GM13977 (cell line): ENCODE measurements at places on chromosomes 5 and 9.
A peak's percentile ranks its signal among the peaks of the same experiment; 100 is the strongest.

DNA sequence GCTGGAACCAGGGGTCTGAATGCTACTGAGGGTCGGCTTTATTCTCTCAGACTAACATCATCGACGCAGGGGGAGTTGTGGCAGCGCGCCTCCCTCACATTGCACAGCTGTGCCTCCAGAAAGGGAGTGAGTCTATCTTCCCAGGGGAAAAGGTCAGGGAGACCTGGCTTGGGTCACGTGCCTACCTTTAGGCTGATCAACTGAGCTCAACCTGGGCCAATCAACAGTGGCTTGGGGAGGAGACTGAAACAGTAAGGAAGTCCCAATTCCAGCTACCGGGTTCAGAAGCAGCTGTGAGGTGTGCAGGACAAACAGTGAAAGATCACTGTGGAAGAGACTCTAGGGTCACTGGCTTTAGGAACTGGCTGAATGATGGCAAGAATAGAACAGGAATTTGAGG, 14.3 kb downstream of the SNX30 start:
- no peak for DNase-seq

DNA sequence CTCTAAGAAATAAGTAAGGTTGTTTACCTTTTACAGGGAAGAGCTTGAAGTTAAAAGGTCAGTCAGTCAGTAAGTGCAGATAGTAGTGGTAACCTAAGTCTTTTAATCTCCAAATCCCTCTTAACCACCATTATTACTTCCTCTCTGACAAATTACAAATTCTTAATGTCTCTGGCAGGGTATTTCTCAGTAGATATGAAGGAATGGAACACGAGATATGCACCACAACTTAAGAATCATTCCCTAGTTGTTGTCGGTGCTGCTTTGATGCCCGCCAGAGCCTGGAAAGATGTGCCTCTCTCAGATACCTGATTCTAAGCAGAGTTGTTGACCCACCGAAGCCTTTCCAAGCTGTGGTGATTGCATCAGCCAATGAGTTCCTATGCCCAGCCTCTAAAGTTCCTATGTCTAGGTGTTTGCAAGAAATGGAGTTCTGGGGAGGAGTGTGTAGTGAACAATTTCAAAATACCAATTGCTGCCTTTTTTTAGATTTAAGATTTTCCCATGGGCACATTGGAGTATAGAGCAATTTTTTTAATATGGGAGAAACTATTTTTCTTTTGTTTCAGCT, 78.5 kb downstream of the CD180 start:
- DNase-seq = no peak

DNA sequence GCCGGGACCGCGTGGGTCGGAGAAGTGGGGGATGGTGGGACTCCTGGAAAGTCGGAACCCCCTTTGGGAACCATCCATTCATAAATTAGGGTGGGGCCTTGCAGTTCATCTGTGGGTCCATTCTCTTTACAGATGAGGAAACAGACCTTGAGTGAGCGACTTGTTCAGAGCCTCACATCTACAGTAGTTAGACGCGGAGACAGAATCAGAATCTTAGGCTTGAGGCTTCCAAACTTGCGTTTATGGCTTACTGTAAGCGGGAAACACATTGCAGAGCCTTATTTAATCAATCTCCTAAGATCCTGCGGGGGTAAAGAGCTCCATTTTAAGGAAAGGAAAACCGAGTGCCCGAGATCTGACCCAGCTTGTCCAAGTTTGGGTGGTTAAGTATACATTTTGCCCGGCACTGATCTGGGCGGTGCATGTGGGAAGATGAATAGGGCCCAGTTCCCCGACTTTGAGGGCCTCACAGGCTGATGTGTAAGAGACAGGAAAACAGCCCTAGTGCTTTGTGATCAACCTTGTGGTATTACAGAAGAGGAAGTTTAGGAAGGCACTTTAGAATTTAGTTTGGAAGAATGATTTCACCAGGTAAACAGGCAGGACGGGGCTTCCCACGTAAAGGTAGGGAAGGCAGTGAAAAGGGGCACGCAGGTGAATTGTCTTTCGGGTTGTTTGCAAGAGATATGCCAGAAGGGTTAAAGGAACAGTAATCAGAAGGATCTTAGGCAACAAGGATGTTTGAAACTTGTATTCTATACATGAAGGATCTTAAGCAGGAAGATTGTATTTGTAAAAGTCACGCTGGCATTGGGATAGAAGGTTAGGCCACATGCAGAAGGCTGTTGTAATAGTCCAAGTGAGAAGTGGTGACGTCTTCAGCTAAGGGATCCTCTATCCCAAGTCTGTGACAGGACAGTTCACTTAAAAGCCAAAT, 744 bp downstream of the TARS1 start:
- peak; percentile 12 for DNase-seq

DNA sequence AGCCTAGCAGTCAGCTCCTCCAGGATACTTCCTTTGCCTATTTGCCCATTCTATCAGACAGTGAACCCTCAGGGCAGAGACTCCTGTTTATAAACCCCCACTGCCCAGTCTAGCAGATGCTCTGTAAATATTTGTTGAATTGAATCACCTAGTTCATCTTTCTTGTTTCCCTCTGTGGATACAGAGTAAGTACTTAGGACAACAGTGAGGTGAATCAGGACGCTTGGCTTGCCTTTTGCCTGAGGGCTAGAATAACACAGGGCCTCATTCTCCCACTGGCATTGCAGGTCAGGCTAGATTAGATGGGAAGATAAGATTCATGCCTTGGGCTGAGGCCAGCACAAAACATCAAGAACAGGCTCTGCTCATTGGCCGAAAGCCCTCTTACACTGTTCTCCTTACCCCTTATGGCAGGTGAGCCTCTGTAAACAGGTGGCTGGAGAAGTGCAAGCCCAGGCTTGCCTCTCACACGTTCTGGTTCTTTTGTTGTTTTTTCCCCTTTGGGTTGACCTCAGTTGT, 22.2 kb downstream of the TNFSF8 start:
- DNase-seq = no peak

GRCh38 chr9:68574150-68574549, 33.5 kb upstream of the TMEM252 start:
- DNase-seq = no peak

DNA sequence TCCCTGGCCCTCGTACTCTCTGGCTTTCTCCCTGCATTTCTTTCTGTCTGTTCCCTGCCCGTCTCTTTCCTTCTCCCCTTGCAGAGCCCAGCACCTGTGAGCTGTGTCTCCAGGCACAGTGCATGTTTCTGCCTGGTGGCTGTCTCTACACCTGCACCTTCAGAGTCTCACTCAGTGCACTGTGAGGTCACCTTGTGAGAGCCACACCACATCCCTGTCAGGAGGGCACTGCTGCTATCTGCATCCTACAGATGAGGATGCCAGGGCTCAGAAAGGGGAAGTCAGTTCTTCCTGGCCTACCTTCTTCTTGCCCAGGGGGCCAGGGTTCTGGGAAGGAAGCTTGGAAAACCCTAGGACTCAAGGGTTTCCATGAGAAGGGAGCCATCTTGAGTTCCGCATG, 69.7 kb upstream of the NEURL1B start:
- no peak for DNase-seq

- no peak for DNase-seq
Observed at GRCh38 chr5:67414712-67415111, 218.1 kb upstream of the CD180 start.

DNA sequence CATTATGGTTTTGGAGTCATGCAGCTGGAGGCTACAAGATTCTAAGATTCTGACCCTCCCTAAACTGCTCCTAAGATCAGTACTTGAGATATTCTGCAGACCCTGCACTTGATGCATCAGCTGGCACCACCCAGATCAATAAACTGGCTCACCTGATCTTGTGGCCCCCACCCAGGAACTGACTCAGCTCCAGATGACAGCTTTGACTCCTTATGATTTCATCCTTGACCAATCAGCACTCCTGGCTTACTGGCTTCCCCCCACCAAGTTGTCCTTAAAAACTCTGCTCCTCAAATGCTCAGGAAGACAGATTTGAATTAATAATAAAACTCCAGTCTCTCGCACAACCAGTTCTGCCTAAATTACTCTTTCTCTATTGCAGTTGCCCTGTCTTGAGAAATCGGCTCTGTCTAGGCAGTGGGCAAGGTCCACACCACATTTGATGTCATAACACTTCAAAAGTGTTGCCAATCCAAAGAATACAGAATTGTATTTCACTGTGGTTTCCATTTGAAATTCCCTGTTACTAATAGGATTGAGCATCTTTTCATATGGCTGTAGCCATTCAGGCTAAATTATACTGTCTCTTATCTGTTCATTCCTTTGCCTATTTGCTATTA, 14.8 kb upstream of the SLC30A5 start:
- DNase-seq = no peak

- DNase-seq = no peak
Observed at GRCh38 chr5:90390326-90390725, 19.2 kb downstream of the CETN3 start.

- no peak for DNase-seq
Observed at GRCh38 chr5:143271431-143271830, 132.1 kb downstream of the NR3C1 start.

DNA sequence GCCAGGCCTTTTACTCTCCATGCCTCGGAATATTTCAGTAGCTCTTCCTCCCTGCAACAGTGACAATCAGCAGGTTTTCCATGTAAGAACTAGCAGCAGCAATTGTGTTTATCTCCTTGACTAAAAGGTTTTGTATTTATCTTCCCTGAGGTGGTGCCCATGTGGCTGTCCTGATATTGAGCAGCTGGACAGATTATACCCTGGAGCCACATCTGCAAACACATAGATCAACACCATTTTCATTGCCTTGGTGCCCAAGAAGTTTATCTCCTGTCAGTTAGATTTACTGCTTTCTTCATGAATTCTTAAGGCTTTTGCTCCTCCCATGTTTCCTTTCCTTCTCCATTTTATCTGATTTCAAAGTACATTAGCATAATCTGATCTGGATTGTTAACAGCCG, 378.4 kb downstream of the SPATA31D1 start:
- DNase-seq = no peak

DNA sequence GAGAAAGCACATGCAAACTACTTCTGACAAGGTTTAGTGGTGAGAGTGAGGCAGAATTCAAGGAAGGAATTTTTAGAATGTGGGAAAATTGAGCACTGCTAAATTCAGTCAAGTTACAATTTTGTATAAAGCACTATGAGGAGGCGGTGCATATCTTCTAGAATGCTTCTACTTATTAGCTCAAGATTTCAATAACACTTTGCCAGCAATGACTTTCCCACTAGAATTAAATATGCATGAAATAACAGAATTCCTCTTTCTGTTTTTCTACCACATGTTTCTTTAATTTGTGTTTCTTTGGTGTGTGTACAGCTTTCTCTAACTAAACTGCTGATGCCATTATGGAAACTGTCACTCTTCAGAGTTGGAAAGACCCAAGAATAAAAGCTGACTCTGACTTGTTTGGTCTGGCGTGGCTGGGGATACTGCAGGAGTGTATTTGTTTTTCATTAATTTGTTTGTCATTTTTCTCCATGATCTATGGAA, 163.5 kb downstream of the ARSB start:
- DNase-seq = no peak

GRCh38 chr5:22706901-22707300, 146.2 kb downstream of the CDH12 start:
- no peak for DNase-seq

DNA sequence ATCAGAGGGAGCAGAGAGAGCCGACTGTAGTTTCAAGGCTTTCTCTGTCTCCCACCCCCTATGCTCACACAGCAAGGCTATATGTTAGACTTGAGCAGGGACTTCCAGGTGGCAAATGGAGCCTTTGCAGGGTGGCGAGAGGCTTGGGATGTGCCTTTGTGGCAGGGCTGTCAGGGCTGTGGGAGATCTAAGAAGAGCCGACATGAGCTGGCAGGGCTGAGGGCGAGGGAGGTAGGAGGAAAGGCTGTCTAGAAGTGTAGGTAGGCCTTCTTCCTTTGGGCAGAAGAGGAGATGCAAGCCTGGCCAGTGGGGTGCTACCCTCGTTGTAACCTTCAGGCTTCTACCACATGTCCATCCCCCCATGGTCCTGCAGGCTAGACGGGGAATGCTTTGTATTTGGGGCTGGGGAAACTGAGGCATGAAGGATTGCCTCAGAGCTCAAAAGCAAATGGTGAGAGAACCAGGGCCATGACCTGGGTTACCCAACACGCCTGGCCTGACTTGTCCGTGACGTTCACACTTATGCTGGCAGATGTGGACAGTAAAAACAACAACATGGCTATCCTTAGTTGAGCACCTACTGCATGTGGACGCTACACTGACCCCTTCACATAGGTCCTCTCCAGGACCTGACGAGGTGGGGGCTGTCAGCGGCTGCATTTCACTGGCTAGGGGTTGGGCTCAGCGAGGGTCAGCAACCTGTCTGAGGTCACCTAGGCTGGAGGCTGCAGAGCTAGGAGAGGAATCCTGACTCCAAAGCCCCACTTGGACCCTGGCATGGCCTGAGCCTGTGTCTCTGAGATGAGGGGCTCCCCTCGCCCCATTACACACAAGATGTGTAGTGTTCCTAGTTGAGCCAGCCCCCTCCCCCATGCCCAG, 15.3 kb downstream of the CXXC5 start:
- DNase-seq = no peak

GRCh38 chr5:120199559-120199958, 264.5 kb upstream of the PRR16 start:
- no peak for DNase-seq

DNA sequence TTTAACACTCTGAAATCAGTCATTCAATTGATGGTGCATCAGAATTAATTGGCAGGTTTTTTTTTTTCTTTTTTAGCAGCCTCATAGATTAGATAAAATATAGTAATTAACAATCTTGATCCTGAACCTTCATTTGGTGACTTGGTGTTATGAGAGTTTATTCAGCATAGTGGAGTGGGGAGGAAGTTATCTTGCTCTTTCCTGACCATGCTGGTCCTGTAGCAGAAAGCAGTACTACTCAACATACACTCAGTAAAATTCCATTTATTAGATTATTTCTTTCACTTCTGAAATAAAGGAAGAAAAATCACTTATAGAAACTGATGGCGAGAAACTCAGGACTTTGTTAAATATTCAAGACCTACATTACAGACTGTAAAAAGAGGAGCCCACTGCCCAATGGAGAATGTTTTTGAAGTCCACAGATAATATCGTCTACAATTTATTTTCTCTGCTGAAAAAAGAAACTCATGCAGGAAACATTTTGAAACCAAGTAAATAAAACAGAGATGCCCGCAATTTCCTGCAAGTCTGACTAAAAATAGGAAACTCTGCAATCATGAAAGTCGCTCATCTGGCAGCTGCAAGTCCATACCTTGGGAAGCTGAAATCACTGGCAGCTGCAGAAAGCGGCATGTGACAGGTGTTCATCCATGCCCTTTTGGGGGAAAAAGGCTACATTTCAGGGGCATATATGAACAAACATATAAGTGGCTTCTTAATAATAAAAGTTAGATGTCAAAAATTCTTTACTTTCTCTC, 233.2 kb upstream of the RFX3 start:
- DNase-seq = no peak

DNA sequence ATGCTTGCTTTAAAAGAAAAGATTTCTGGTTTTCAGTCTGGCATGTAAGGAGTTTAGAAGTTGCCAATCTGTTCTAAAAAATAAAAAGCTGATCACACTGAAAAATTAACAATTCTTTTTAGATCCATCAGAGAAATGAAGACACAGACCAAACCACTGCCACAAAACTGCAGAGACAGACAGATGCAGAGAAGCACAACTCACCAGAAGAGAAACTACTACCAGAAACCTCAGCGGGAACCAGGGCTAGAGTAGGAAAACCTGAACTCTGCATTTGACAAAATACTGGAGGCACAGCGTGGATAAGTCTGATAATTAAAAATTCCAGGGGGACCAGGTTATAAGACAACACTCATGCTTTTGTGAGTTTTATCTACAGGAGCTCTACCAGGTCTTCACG, 28.8 kb downstream of the FBXL17 start:
- no peak for DNase-seq
